ENCODE measurements at places on chromosomes 7 and 10.

DNA sequence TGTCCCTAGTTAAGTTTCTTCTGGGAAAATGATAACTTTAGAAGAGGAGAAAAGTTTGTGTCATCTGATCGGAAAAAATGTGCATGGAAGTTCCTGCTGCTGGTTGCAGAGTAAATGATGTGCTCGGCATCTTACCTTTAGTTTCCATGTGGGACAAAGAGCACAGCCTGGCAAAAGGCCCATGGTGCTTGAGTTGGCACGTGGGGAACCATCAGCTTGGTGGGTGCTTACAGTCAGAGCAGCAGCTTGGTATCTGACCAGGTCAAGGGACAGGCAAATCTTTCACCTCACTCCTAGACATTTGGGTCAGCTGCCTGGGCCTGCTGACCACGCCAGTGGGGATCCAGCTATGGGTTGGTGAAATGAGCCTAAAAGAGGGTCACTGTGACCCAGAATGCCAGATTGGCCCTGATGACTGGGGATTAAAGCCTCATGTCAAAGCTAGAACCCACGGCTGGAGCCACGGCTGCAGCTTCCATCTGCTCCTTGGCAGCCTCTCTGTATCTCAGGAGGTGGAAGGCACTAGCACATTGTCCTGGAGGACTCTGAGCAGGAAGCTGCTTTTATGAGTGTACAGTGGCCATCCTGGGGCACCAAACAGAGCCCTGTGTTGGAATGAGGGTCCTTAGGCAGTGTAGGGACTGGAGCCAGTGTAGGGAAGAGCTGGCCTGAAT is 24.7 kb downstream of the VWC2 start:
- DNase-seq, result no peak

DNA sequence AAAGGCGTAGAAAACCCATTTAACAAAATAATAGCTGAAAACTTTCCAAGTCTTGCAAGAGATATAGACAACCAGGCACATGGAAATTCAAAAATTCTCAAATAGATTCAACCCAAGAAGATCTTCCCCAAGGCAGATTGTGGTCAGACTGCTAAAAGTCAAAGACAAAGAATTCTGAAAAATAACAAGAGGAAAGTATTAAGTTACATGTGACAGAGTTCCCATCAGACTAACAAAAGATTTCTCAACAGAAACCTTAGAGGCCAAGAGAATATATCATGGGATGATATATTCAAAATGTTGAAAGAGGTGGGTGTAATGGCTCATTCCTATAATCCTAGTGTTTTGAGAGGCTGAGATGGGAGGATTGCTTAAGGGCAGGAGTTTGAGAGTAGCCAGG is 59.8 kb downstream of the TMEM178B start:
- no peak for DNase-seq

GRCh38 chr7:108062250-108063014 is 59.5 kb upstream of the LAMB1 start:
- DNase-seq, result no peak

DNA sequence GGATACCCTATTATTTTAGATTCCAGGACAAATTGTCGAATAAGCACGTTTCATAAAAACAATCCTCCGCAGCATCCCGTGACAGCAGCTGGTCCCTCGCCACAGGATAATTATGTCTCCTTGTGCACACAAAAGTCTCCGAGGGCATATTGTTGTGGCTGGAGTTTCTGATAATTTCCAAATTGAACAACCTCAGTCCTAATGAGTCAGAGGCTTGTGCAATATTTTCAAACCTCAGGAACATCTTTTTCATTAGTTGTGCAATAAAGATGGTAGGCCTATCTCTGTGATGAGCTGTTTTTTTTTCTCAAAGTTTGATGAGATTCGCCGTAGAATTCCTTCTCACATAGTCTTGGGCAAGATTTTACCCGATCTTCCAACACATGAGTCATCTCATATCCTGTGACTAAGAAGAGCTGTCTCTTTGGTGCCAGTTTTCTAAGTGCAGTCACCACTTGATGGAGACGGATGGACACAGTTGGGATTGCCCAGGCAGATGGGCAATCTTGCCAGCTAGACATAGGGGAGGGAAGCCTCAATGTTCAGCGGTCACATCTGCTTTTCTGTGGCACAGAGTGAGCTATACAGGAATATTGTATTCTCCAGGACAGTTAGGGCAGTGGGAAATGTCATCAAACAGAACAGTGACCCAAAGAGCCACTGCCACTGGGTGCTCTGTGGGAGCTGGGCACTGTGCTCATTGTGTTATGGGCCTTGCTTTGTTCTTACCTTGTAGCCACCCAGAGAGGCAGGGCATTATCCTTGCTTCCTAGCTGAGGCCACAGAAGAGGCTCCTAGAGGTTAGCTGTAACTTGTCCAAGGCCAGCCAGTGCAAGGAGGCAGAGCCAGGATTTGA is 7.8 kb downstream of the HTRA1 start:
- peak; percentile 90 for DNase-seq

GRCh38 chr10:14071956-14072355 is 258.8 kb downstream of the FRMD4A start:
- no peak for DNase-seq

- DNase-seq, result no peak
Measured at GRCh38 chr7:90886416-90886815, 290.3 kb downstream of the CDK14 start.

GRCh38 chr7:118288098-118288497 is 63.6 kb downstream of the ANKRD7 start:
- no peak for DNase-seq

- DNase-seq, result no peak
Measured at GRCh38 chr7:85176197-85176596, 10.7 kb downstream of the SEMA3D start.

GRCh38 chr10:46998595-46998994 is 87.4 kb downstream of the PTPN20 start:
- no peak for DNase-seq

- DNase-seq, result no peak
Measured at GRCh38 chr7:71009636-71010035, 122.3 kb upstream of the GALNT17 start.

GRCh38 chr7:91465595-91466061 is 201.4 kb downstream of the FZD1 start:
- no peak for DNase-seq

DNA sequence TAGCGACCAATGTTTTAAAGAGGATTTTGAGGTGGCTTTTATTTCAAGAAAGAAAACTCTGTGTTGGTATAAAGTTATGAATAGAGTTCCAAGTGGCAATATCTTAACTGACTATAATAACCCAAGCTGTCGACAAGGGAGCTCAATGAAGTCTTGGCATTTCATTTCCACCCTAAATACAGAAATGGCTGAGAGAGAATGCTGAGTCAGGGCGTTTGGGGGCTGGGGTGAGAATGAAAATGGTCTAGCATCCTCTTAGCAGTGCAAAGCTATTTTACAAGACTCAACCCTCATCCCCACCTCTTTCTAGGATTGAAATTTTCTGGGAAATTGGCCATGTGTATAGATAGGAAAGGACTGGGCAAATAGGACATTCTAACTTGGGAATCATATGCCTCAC is 759.1 kb downstream of the KCNMA1 start:
- DNase-seq, result no peak

DNA sequence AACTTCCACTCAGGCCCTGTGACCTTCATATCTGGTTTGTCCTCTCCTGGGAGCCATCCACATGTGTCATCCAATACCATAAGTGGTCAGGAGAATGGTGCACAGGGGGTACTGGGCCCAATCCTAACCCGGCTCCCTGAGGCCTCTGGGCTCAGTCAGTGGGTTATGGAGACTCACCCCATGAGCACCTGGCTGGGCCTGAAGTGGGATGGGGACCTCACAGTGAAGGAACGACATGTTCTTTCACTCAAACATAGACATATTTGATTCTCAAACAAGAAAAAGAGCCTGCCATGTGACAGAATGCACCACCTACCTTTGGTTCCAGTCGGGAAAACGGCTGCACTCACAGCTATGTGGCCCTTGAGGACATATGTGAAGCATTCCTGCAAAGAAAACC is 51.8 kb downstream of the XPNPEP1 start:
- DNase-seq, result no peak

- DNase-seq, result no peak
Measured at GRCh38 chr10:130361351-130362105, 225.3 kb downstream of the GLRX3 start.

- no peak for DNase-seq
Measured at GRCh38 chr10:25582961-25583360, 351.1 kb upstream of the MYO3A start.

GRCh38 chr10:22243321-22243720 is 25.5 kb upstream of the EBLN1 start:
- DNase-seq, result no peak

DNA sequence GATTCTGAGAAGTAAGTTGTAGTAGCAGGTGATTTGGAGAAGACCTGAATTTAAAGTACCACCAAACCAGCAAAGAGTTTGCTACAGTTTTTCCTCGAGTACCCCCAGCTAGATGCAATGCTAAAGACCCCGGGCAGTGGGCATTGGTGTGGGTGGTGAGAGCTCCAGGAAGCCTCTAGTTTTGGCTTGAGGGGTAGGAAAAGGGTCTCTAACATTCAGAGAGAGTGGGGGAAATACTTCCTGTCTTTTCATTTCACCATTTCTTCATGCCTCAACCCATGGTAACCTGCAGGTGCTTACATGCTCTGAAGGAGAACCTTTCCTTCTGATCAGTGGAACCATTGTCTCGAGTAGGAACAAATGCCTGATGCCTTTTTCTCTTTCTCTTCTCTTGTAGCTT is 352.2 kb downstream of the CALN1 start:
- DNase-seq, result no peak

- no peak for DNase-seq
Measured at GRCh38 chr10:49441488-49442476, 45.9 kb upstream of the DRGX start.

- DNase-seq, result no peak
Measured at GRCh38 chr10:3779158-3779741, 5.8 kb downstream of the KLF6 start.

- DNase-seq, result no peak
Measured at GRCh38 chr7:110604885-110605284, 486.0 kb upstream of the LRRN3 start.

GRCh38 chr7:112556633-112557032 is 75.8 kb downstream of the LSMEM1 start:
- no peak for DNase-seq

GRCh38 chr7:29917641-29918040 is 72.0 kb downstream of the SCRN1 start:
- DNase-seq, result no peak

DNA sequence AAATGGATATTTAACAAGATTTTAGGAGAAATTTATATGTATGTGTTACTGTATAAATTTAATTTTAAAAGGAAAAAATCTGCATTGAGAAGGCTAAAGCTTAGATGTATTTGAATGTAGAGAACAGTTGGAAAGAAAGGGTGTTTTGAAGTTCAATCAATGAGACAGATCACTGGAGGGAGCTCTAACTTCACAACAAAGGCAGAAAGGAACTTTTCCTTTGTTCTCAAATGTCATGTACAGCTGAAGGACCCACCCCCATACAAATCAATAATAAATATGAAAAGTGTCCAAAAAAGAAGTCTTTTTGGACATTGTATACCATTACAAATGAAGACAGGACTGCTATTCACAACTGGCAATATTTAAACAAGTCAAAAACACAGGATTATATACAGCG is 403.4 kb downstream of the DNAJB9 start:
- DNase-seq, result no peak

DNA sequence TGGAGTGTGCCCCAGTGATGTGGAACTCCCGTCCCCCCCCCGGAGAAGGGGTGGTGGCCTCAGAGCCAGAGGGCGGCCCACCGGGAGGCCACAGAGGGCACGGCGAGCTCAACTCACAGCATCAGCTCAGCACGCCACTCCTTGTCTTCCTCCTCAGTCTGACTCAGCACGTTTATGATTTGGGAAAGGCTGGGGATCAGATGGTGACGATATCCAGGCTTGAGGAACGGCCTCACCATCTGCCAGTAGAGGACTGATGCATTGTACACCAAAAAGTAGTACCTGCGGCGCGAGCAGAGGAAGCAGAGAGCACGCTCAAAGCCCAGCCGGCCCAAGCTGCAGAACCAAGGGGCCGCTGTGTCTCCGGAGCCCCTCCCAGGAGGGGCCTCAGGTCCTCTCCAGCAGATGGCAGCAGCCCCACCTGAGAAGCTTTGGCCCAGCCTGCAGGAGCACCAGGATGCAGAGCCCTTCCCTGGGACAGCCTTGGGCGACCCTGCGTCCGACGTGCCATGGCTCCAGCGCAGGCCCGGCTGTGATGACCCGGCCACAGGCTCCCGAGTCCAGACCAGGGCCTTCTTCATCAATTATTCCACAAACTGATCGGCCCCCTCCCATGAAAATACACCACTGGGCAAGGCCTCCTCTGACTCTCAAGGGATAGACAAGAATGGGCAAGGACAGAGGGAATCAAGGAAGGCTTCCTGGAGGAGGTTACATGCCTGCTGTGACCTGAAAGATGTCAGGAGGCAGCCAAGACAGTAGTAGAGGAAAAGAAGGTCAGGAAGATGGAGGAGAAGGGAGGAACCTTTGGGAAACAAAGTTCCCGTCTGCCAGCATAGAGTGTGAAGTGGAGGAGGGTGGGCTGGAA is 3.7 kb downstream of the CFAP46 start:
- DNase-seq, result no peak

GRCh38 chr7:103073989-103074518 is 542 bp downstream of the FBXL13 start:
- DNase-seq, result no peak

DNA sequence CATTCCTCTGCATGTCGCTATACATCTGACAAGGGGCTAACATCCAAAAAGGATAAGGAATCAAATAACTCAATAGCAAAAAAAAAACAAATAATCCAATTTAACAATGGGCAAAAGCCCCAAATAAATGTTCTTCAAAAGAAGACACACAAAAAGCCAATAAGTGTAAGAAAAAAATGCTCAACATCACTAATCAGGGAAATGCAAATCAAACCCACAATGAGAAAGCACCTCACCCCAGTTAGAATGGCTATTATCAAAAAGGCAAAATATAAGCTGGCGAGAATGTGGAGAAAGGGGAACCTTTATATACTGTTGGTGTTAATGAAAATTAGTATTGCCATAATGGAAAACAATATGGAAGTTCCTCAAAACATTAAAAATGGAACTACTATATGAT is 14.3 kb downstream of the ARHGAP12 start:
- DNase-seq, result no peak

DNA sequence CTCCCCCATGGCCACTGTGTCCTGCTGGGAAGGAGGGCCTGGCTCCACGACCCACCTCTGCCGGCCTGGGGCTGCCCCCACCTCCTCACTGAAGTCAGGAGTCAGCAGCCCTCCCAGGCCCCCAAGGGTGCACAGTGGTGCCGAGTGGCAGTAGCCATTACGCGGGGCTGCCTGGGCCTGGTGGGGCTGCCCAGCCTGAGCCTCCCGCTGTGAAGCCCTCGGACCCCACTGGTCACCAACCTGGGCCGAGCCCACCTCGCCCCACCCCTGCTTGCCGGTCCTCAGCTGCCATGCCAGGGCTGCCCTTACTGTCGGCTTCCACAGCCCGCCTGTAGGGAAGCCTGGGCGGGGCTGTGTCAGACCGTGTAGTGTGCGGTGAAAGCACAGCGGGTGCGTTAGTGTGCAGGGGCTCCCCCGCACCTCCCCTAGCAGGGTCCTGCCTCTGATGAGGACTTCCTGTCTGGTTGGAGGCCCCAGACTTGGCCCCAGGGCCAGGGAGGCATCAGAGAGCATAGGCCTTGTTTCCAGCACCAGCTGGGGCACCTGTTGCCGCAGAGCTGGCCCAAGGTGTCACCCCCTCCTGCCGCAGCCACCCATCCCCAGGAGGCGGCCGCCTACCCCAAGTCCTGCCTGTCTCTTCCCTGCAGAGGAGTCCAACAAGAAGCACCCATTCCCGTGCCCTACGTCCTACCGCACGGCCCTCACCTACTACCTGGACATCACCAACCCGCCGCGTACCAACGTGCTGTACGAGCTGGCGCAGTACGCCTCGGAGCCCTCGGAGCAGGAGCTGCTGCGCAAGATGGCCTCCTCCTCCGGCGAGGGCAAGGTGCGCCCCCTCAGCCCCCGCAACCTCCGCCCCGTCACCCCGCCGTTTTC is 10.0 kb downstream of the TMEM120A start:
- no peak for DNase-seq

Measured in amniotic stem cell (primary cell).